ENCODE measurements at places on chromosomes 1 and 21.

DNA sequence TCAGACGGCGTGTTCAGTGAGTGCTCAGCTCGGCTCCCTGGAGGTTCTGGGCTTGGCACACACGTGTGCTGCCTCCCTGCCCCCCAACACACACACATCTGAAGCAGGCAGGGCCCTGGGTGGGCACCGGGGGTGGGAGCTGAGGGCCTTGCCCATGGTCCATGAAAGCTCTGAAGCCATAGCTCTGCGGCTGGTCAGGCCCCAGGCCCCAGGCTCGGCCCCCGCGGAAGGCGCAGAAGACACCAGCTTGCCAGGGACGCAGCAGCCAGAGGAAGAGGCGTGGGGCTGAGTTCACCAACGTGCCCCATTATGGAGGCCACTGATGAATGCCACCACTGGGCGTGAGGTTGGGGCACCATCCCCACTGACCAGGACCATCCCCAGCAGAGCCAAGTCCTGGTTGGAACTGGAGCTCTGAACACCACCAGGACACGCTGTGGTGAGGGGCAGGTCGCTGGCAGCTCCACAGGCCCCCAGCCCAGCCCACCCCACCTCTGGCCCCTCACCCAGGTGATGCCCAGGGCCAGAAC lies 4.2 kb downstream of the AURKAIP1 start:
- no peak for DNase-seq

DNA sequence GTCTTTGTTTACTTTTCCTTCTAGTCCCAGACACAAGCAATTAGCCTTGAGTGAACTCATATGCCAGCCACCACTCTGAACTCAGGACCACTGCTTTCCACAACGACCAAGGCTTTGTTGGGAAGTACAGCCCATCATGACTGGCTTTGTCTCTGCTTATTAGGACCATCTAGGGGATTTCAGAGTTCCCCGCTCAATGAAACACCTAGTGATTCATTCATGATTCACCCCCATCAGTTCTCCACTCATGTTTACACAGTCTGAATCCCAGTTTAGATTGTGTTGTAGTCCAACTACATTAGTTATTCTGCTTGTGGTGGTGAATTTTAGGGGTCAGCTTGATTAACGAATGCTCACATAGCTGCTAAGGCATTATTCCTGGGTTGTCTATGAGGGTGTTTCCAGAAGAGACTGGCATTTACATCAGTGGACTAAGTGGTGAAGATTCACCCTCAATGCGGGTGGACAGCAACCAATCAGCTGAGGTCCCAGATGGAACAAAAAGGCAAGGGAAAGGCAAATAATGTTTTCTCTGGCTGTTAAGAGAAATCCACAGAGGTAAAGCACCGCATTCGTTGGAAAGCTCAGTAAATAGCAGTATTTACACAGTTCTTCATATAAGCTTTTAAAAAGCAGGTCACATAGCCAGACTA lies 122.7 kb downstream of the RGS21 start:
- DNase-seq: no peak

DNA sequence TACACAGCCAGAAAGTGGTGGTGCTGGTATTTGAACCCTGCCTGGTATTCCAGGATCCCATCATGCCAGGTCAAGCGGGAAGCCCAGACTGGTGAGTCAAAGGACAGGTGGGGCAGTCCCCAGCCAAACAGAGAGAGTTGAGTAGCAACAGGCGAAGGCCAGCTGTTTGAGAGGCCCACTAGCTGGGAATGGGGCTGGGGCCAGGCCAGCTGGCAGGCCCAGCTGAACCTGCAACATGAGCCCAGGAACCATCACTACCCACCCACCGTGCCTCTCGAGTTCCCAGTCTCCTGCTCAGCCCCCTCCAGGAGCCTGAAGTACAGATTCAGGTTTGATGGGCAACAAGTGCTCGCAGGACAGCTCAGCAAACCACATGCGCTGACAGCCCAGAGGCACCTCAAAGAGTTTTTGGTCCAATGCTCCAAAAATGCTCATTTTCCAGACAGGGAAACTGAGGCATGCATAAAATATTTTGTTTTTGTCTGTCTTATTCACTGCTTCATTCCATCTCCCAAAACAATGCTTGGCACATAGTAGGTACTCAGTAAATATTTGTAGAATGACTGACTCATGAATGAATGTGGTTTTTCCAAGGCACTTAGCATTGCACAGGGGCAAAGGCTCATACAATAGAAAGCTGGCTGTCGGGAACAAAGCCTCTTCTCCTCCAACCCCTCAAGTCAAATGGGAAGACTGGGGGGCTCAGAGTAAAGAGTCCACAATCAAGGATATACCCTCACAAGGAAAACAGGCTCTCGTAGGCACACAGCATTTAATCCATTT lies 42.5 kb upstream of the CLIC4 start:
- no peak for DNase-seq

GRCh38 chr1:109630081-109630897 lies 10.7 kb downstream of the AMPD2 start:
- DNase-seq: peak; percentile 26

DNA sequence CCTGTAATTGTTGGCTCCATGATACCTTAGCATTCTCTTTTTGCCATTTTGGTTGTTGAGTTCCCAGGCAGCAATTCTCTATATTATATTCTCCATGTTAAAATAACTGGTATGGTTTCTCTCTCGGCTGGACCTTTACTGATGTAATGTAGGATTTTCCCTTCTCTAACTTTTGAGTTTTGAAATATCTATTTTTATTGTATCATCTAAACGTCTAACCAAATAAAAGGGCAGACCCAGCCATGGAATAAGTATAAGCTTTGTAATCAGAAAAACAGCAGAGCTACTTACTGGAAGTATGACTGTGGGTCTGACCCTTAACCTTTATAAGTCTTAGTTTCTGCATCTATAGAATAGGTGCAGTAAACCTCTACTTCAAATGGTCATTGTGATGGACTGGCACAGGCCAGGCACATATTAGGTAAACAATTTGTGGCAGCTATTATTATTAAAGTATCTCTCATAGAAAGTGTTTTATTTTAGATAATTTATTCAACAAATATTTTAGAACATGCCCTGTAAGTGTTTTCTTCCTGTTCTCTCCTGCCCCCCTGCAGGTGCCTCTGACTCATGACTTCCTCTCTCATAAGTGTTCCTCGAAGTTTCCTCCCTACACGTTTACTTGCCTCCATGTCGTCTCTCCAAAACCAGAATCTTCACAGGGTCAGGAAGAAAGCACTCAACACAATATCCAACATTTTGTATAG lies 224.9 kb upstream of the FGGY start:
- no peak for DNase-seq

GRCh38 chr1:17277511-17278159 lies 28.7 kb downstream of the PADI3 start:
- no peak for DNase-seq

GRCh38 chr1:30638811-30639210 lies 84.6 kb downstream of the MATN1 start:
- DNase-seq: no peak

DNA sequence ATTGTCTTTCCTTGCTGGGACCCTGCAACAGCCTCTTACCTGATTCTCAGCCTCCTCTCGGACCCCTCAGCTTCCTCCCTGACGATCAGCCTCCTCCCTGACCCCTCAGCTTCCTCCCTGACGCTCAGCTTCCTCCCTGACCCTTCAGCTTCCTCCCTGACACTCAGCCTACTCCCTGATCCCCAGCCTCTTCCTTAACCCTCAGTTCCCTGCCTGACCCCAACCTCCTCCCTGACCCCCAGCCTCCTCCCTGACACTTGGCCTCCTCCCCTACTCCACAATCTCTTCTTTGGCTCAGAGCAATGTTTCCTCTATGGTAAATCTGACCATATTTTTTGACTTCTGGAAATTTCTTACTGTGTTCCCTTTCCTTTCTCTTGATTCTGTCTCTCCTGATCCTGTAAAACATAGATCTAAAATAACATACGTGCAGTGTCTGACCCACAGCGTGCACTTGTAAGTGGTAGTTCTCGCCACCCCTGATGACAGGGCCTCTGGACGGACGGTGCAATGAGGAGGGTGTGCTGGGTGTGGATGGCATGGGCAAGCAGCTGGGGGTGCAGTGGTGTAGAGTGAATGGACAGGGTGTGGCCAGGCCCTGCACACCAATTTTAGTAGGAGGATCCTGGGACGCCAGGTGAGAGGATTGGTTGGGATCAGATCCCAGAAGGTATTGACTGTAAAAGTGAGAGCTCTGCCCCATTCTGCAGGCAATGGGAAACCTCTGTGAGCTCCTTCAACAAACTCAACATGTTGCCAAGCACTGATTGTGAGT lies 264.1 kb downstream of the FOXD2 start:
- DNase-seq: no peak

- DNase-seq: no peak
These were observed 44.5 kb upstream of the TNR start for GRCh38 chr1:175787881-175788280.

- peak; percentile 70 for DNase-seq
These were observed 25.7 kb downstream of the RAB7B start for GRCh38 chr1:205977402-205978014.

- no peak for DNase-seq
These were observed 36.7 kb upstream of the MTF2 start for GRCh38 chr1:93042187-93043056.

- no peak for DNase-seq
These were observed 30.5 kb upstream of the RC3H1 start for GRCh38 chr1:174052621-174053020.

GRCh38 chr1:67436511-67437055 lies 6.4 kb upstream of the SERBP1 start:
- no peak for DNase-seq

- DNase-seq: no peak
These were observed 47.3 kb upstream of the LYPLAL1 start for GRCh38 chr1:219126377-219126776.

- DNase-seq: no peak
These were observed 90.6 kb downstream of the HIVEP3 start for GRCh38 chr1:41827991-41828570.

- no peak for DNase-seq
These were observed 63.1 kb downstream of the CDC42BPA start for GRCh38 chr1:227255086-227255732.

- DNase-seq: no peak
These were observed 2.1 kb upstream of the ITLN1 start for GRCh38 chr1:160887071-160887470.

- DNase-seq: no peak
These were observed 474.7 kb downstream of the NUF2 start for GRCh38 chr1:163796394-163796821.

GRCh38 chr1:116984406-116985160 lies 17.0 kb upstream of the CD101 start:
- no peak for DNase-seq

GRCh38 chr21:39610703-39611102 lies 2.0 kb upstream of the B3GALT5 start:
- DNase-seq: no peak

GRCh38 chr21:15141261-15141970 lies 76.6 kb upstream of the NRIP1 start:
- no peak for DNase-seq

DNA sequence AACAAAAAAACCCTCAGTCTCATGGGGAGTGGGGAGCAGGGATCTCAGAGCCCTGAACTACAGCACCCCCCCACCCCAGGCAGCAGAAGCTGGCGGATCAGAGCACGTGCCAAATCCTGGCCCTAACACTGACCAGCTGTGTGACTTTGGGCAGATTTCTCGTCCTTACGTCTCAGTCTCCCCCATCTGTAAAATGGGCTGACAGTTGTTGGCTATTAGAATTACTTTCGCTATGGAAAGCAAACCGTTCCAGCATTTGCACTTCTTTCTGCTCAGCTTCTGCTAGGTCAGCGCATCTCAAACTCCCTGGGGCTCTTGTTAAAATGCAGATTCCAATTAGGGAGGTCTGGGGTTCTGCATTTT lies 15.5 kb downstream of the TNFRSF8 start:
- no peak for DNase-seq

- DNase-seq: no peak
These were observed 48.8 kb upstream of the RAP1A start for GRCh38 chr1:111570781-111571181.

GRCh38 chr1:190615818-190616217 lies 138.2 kb upstream of the BRINP3 start:
- DNase-seq: no peak

DNA sequence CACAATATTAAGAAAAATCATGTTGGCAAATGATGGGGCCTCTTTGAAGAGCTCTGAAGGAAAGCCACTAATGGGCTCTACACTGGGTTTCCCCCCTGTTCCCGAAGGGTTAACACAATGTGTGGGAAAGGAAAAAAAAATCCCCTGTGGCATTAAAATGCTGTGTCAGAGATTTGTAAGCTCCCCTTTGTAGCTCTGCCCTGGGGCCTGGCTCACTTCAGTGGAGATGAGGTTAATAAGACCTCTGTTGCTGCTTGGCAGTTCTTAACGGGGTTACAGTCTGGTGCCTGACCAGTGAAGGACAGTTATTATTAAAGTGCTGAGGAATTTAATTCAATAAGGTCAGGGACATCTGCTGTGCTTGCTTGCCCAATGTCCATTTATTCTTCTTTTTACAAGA lies 129.7 kb upstream of the UBE2U start:
- no peak for DNase-seq

- peak; percentile 71 for DNase-seq
These were observed 58.4 kb upstream of the CXADR start for GRCh38 chr21:17454315-17455027.

DNA sequence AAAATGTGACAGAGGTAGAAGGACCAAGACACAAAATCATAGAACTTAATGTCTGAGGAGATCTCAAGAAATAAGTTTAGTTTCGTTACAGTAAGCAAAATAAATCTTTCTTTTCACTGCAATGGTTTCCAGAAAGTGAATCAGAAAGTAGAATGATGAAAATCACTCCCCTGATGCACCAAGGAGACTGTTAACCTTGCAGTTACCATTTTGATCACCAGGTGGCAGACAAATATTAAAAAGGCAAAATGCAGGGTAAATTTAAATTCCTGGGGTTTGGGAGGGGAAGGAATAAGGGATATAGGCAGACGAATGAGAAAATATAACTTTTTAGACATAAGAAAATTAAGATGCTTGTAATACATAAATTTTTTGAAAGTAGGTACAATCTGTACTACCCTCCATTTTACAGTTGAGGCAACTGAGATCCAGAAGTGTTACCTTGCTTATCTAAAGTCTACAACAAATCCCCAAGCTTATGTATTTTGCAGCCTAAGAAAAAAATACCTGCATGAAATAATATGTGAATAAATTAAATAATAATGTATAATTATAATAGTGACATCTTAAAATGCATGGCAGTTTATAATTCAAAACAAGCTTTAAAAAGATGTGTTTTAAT lies 253.2 kb downstream of the CRB1 start:
- no peak for DNase-seq

- DNase-seq: no peak
These were observed 99.7 kb upstream of the BEND5 start for GRCh38 chr1:48876330-48876785.

- DNase-seq: peak; percentile 64
These were observed 16.8 kb downstream of the TNFSF4 start for GRCh38 chr1:173190101-173190936.

Data from uterus (tissue), 4 donors.